ENCODE measurements at places on chromosomes 3 and 15. TPM values are rescaled to one million over a fixed set of nuclear protein-coding genes. Genes with fewer than 3 reads are reported as not detected.

FES gene
- 12.6 TPM for polyA plus RNA-seq

ACTRT3 gene
- polyA plus RNA-seq: 3.1 TPM

MST1 gene
- polyA plus RNA-seq: 9.9 TPM

MESP2 gene
- polyA plus RNA-seq: 0.14 TPM

DNA sequence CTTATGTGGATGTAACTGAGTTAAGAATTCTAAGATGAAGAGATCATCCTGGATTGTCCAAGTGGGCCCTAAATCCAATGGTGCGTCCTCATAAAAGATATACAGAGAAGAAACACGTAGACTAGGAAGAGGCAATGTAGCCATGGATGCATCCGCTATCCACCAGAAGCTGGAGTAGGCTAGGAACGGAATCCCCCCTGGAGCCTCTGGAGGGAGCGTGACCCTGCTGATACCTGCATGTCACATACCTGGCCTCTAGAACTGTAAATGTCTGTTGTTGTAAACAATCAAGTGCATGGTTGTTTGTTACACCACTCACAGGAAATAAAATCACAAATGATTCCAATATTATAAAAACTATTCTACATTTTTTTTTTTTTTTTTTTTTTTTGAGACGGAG lies 254.5 kb upstream of the RORA start:
- no peak for DNase-seq

DNA sequence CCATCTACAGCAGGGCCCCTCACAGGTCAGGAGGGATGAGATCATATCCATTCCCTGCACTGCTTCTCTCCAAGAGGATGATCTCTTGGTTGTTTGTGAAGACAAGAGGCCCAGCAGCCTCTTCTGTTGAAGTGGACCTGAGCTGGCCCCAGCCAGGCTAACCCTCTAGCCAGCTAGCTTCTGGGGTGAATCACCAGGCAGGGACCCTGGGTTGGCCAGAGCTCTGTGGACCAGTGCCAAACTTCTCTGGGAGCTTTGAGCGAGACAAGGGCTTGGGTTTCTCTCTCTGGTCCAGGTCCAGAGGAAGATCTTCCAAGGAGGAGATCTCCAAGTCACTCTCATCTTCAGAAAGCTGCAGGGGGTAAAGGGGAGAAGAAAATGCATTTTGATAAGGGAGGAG lies 52.7 kb downstream of the CLDN18 start:
- DNase-seq: no peak

DNA sequence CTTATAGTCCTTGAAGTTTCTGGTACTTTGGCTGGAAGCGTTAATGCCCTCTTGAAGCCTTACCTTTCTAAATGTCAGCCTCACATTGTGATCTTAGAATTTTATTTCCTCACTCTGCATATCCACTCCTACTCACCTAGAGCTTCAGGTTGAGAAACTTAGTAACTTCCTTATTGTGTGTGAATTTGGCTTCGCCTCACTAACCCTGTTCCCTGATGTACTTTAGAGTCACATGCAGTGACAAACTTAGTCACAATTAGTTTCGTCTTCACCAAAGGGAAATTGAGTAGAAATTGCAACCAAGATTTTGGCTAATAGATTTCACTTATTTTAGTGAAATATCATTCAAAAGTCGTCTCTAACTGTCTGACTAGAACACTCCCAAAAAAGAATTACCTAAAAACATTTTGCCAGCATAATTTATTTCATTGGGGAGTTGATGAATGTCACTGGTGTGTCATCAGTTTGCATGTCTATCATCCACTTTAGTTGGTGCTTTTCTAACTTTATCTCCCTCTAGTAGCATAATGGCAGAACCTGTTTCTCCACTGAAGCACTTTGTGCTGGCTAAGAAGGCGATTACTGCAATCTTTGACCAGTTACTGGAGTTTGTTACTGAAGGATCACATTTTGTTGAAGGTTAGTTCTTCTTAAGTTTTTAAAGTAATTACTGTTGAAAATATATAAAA lies 960 bp downstream of the MFN1 start:
- DNase-seq: peak; percentile 11

- no peak for DNase-seq
Observed at GRCh38 chr3:117488983-117489382, 779.4 kb downstream of the TUSC7 start.

GRCh38 chr3:54660714-54661132 lies 267.1 kb downstream of the LRTM1 start:
- DNase-seq: peak; percentile 98

- DNase-seq: no peak
Observed at GRCh38 chr3:99242271-99242670, 340.8 kb upstream of the DCBLD2 start.
